ENCODE measurements at places on chromosomes 6 and 20.

GRCh38 chr6:18513253-18513798, 126.2 kb downstream of the RNF144B start:
- DNase-seq = no peak

GRCh38 chr6:46011188-46012085, 4.2 kb downstream of the CLIC5 start:
- peak; percentile 90 for DNase-seq

GRCh38 chr6:53327017-53327395, 21.7 kb downstream of the ELOVL5 start:
- DNase-seq = no peak

- DNase-seq = no peak
Measured at GRCh38 chr6:137363805-137364138, 130.4 kb downstream of the OLIG3 start.

GRCh38 chr6:102407886-102408741, 1014.6 kb downstream of the GRIK2 start:
- DNase-seq = no peak

DNA sequence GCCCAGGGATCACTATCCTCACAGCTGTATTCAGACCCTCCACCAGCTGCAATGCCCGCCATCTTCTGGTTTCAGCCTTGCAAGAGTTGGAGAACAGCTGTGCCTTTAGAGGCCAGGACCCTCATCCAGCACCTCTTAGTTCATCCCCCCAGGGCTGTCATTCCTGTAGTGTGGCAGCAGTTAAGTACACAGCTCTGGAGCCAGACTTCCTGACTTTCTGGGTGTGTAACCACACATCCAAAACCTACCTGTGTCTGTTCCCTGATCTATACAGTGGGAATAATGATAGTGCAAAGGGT, 452 bp upstream of the TREM2 start:
- no peak for DNase-seq

GRCh38 chr6:106613590-106613989, 15.7 kb downstream of the RTN4IP1 start:
- no peak for DNase-seq

DNA sequence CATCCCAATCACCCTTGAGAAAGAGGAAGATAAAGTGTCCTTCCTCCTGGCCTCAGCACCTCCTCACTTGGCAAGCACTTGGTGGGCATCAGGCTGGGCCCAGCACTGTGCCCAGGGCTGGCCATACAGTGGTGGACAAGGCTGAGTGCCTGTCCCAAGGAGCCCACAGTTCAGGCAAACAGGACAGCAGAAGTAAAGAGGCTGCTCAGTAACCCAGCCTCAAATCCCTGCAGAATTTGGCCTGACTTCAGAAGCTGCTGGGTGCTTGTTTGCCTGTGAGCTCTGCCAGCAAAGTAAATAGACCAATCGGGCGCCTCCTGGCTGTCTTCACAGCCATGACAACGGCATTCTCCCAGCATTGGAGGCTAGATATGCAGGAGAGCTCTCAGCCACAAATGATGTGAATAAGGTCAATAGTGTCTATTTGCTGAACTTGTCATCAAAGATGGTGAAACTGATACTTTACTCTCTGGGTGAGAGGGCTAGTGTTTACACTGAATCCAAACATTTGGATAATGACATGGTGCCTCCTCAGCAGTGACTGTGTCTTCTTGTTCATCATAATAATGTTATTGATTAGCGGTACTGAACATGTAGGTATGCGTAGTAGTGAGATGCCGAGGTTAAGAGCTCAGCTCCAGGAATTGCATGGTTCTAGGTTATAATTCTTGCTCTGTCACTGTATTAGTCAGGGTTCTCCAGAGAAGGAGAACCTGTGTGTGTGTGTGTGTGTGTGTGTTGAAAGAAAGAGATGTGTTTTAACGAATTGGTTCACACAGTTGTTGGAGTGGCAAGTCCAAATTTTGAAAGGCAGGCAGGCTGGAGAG, 36.9 kb upstream of the FANCE start:
- DNase-seq = peak; percentile 27

- DNase-seq = no peak
Measured at GRCh38 chr6:113403966-113404595, 453.1 kb upstream of the MARCKS start.

- no peak for DNase-seq
Measured at GRCh38 chr6:43469947-43470346, 7.4 kb upstream of the TJAP1 start.

- DNase-seq = peak; percentile 54
Measured at GRCh38 chr6:117548797-117549301, 53.5 kb downstream of the GOPC start.

- DNase-seq = no peak
Measured at GRCh38 chr6:133248241-133249001, 7.3 kb downstream of the EYA4 start.

GRCh38 chr6:11202513-11203305, 29.8 kb downstream of the NEDD9 start:
- DNase-seq = peak; percentile 3

DNA sequence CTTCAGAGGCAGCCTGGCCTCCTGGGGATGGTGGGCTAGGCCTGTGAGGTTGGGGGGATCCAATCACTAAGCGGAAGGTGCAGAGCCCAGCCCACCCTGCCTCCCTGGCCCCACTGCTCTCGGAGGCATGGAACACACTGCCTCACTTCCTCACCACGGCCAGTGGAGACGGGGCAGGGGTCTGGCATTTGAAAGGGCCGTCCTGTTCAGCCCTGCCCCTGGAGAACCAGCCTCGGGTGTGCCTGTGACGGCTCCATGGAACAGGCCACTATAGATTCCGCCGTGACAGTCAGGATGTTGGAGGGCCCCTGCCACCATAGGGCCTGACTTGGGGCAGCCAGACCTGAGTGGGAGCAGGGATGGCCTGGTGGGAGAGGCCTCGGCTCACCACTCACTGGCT, 110.2 kb downstream of the DACT2 start:
- DNase-seq = no peak

DNA sequence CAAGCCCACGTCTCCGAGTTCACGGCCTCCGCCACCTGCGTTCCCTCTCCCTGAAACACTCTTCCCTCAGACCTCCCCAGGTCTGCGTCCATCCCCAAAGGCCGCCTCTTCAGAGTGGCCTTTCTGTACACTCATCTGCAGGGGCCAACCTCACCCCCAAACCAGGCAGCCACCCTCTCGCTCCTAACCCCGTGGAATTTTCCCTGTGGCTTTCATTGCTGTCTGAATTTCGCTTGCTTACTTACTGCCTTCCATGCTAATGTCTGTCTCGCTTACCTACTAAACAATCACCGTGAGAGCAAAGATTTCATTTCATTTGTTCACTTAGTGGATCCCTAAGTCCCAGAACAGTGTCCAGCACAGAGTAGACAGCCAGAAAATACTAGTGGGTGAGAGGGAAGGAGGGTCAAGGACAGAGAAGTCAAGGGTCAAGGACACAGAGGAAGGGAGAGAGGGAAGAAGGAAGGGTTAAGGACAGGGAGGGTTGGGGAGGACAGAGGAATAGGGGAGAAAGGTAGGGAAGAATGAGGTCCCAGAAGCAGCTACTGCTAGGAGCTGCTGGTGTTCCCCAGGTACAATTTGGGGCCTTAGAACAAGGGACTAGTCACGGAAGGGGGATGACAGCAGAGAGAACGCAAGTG, 114.7 kb downstream of the NFATC2 start:
- DNase-seq = no peak

DNA sequence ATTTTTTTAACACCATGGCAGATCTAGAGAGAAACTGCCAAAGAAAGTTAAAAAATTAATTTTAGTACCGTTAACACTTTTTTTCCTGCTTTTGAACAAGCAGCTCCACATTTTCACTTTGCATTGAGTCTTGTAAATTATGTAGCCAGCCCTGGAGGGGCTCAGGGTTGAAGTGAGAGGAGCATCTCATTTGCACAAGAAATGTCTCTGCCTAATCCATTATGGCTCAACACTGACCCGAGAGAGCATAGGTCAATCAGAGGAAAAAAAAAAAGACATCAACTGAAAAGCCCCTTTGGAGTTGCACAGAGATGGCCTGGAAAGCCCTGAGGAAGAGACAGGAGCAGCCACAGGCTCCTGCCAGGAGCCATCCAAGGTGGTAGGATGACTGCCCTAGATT, 4.3 kb upstream of the SLPI start:
- DNase-seq = no peak

DNA sequence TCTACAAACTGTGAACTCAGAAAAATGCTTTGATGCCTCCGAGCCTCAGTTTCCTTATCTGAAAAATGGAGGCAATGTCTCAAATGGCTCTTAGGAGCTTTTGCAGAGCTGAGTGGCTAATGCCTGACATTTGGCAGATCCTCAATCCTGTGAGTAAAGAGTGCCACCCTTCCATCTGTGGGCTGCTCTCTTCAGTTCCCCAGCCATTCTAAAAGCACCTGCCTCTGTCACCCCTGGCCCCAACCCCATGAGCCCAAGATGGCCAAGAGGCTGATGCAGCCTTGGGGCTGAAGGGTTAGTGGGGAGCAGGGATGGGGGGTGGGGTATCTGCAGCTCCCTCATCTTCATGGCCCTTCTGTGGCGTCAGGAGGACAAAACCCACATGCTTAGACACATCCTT, 14.5 kb upstream of the GUCA1A start:
- no peak for DNase-seq

- no peak for DNase-seq
Measured at GRCh38 chr6:46323966-46324622, 153.3 kb upstream of the ENPP5 start.

- no peak for DNase-seq
Measured at GRCh38 chr6:149153100-149153499, 164.4 kb upstream of the TAB2 start.

- no peak for DNase-seq
Measured at GRCh38 chr6:506508-506907, 115.0 kb downstream of the IRF4 start.

DNA sequence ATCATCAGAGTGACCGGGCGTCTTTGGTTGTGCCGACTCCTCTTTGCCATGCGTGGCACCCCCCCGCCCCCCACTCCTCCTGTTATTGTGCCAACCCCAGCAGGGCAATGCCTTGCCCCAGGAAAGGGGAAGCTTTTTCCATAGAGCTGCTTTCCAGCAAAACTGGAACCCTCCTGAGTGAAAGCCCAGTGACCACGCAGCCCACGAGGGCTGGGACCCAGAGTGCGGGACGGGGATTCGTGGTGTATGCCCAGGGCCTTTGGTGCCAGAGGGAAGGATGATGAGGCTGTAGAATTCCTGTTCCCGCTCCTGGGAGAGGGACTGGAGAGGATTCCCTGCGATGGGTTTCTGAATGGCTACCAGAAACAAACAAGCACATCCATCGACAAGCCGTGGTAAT, 116.8 kb upstream of the BACH2 start:
- no peak for DNase-seq

GRCh38 chr6:88997327-88997726, 33.9 kb upstream of the RNGTT start:
- no peak for DNase-seq

DNA sequence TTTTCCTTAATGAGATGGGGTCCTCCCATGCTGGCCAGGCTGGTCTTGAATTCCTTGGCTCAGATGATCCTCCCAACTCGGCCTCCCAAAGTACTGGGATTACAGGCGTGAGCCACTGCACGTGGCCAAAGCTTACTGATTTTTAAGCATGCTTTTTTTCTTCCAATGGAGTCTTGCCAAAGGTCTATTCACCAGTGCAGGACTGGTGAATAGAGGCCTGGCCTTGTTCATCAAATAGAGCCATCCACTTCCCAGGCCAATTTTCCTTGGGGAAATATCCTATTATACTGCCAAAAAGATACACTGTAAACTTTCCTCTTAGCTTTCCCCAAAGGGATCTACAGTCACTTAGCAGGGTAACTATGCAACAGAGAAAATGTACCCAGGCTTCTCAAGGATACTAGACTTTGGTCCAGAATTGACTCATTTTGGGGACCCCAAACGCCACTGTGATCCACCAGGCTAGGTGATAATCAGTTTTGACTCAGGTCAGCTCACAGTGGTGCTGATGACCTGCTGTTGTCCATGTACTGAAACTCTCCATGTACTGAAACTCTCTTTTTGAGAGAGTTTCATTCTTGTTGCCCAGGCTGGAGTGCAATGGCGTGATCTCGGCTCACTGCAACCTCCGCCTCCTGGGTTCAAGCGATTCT, 91.8 kb downstream of the REPS1 start:
- no peak for DNase-seq

DNA sequence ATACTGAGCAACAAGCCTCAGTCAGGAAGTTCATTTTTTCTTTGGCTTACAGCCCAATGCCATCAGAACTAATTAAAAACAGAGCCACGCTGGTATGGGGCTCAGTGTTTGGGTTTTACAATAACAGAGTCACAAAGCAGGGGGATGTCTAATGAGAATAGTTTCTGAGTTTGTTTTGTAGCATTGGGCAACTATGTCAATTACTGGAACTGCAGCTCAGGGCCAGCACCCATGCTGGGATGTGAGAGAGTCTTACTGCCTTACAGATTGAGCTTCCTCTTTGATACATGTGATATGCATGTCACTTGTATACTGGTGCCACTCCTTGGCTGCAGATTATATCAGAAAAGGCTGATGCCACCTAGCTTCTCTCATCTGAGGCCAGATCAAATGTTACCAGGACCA, 117.6 kb downstream of the TFAP2B start:
- no peak for DNase-seq

- no peak for DNase-seq
Measured at GRCh38 chr20:3759316-3759823, 8.2 kb downstream of the ADISSP start.

DNA sequence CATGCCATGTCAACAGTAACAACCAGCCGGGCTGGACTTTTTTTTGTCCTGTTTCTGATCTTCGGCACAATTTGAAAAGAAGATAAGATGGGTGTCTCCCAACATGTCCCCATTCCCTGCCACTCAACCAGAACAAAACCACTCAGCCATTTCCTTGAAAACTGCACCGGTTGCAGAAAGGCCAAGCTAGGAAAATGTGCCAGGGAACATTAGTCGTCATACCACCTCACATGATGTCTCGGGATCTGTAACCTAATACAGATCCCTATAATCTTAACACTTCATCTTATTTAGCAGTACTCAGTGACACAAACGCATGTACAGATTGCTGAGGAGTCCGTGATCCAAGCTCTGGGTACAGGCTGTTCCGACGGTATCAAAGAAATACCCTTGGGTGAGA, 46.5 kb downstream of the ALDH8A1 start:
- DNase-seq = no peak

DNA sequence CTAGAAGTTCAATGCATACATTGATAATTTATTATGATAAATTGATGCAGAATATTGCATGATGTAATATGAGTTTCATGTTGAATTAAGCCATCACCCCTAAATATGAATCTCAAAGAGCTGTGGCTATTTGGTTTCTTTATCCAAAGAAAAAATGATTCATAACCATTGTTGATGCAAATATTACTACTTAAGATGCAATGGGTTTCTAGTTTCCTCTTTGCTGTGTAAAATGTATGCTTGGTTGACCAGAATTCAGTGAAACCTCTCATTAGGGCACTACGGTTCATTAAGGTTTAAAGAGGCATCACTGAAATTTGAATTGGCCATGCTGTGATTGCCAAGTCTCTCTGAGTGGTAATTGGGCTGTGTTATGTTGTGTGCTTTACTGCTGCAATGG, 492.5 kb upstream of the FLRT3 start:
- DNase-seq = no peak

- no peak for DNase-seq
Measured at GRCh38 chr6:49264496-49264895, 198.6 kb downstream of the MMUT start.

- no peak for DNase-seq
Measured at GRCh38 chr20:31868853-31869672, 1.3 kb downstream of the DUSP15 start.

Data from SW480 (cell line).